Fibroblast of skin of right biceps (primary cell): ENCODE measurements at places on chromosomes 11 and 22.
A peak's percentile ranks its signal among the peaks of the same experiment; 100 is the strongest.

DNA sequence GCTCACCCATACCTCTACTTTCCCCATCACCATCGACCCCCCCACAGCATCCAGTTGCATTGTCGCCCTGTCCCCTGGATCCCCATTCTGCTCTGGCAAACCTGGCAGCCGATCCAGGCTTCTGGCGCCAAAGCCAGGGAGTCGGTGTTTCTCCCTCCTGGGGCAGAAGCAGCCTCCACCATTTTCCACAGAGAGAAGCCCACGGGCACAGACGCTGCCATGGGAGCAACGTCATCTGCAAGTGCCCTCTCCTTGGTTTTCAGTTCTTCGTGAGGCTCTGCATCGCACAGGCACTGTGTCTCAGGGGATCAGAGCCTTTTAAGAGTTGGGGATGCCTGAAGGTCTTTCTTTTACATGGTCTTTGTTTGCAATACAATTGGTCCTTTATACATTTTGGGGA lies 2.3 kb downstream of the YPEL4 start:
- no peak for DNase-seq

- DNase-seq = no peak
Measured at GRCh38 chr11:115886422-115886733, 382.2 kb upstream of the CADM1 start.

DNA sequence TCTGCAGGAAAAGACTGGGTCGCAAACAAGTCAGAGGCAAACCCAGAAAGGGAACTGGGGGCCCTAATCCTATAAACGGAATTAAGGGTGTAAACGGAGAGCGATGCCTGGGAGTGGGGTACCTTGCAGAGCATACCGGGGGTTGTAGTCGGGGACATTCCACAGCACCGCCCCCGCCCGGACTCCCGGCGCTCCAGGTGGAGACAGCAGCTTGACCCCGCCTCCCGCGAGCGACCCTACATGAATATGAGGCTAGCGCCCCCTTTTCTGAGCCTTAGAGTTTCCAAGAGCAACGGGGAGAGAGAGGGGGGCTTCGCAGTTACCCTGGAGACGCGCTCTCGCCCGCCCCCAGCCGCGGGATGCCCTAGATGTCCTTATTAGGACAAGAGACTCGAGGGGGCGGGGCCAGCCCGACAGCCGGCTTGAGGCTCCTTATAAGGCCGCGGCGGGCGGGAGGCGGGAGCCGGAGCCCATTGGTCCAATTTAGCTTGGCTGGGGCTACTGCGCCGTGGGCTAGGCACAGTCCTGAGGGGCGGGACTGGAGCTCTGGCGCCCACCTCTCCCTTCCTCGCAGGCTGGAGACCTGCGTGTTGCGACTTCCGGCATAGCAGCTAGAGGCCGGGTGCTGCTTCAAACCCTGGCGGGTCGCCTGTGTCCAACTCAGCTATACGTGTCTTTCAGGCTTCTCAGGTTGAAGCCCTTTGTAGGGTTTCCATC lies 980 bp upstream of the MUS81 start:
- peak; percentile 100 for DNase-seq

DNA sequence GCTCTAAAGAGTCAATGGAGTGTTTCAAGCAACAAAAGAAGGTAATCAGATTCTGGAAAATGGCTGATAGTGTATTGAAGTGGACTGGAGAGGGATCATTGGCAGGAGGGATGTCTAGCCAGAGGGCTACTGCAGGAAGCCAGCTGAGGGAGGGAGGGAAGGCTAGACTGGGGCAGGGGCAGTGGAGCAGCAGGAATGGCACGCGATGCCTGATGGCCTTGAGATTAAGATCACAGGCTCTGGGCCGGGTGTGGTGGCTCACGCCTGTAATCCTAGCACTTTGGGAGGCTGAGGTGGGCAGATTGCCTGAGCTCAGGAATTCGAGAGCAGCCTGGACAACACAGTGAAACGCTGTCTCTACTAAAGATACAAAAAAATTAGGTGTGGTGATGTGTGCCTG lies 47.5 kb upstream of the PRDM11 start:
- no peak for DNase-seq

- DNase-seq = peak; percentile 17
Measured at GRCh38 chr11:118658429-118659313, 20.8 kb downstream of the TREH start.

DNA sequence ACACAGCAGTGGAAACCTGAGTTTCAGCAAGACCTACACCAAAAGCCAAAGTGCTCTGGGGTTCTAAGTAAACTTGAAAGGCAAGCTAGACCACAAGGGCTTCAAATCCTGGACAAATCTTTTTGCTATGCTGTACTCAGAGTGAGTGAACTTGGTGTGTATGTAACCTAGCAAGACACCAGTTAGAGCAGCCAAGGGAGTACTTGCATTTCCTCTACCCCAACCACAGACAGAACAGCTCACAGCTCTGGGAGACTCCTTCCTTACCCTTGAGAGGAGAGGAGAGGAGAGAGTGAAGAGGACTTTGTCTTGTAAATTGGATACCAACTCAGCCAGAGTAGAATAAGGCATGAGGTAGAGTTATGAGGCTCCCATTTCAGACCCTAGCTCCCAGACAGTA lies 71.4 kb downstream of the CTSC start:
- DNase-seq = no peak

DNA sequence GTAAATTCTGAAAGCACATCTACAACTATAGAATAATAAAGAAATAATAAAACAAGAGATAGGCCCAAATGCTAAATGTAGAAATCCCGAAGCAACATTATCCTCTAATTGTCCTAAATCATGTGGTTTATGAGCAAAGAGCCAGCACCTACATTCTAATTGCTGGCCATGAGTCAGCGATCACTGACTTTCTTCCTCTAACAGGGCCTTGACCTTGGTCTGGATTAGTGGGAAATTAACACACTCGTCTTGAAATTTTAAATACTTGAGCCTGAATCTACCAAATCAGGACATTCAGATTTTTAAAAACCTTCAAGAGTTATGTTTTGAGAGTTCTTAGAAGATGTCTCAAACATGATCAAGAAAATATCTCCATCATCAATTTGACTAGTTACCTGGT lies 727.6 kb downstream of the METTL15 start:
- peak; percentile 76 for DNase-seq

DNA sequence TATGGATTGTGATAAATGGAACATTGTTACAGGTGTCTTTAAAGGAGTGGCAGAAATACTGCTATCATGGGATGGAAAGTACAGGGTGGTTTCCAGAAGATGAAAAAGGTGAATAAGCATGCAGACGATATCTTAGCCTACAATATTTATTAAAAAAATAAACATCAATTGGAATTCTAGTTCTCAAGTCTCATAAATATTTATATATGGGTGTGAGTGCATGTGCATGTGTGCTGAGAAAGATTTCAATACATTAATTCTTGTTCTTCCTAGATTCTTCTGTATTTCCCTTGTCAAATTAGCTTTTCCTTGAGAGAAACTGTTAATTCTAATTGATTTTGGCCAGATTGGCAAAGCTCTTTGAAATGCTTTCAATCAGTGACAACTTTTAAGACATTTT lies 618.2 kb downstream of the METTL15 start:
- no peak for DNase-seq

DNA sequence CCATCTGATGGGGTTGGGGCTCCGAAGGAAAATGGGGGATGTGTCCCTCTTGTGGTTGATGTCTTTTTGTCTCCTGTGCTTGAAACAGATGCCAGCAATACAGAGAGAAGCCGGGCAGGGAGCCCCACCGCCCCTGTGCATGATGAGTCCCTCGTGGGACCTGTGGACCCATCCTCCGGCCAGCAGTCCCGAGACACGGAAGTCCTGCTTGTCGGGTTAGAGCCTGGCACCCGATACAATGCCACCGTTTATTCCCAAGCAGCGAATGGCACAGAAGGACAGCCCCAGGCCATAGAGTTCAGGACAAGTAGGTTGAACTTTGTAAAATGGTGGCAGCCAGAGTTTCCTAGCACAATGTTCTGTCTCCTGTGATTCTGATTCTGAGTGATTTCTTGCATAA lies 91.7 kb upstream of the OR4B1 start:
- no peak for DNase-seq

GRCh38 chr22:26821854-26822253 lies 164.5 kb downstream of the MIAT start:
- DNase-seq = no peak

DNA sequence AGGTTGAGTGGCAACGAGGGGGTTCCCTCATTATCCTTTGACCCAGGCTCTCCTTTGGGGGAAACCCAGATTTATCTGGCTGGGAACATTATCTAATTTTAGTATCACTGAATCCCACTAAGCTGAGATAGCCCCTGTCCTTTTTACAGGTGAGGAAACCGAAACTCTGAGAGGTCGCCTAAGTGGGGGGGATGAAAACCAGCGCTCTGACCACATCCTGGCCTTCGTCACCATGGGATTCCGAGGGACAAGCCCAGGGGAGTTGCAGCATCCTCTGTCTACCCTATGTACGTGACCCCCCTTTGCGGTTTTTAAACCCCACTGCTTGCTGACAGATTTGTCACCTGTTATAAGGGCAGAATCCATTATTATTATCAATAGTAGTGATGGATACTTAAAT lies 61.0 kb downstream of the ISX start:
- DNase-seq = no peak

GRCh38 chr22:37390075-37390474 lies 37.2 kb downstream of the ELFN2 start:
- DNase-seq = no peak

- DNase-seq = no peak
Measured at GRCh38 chr11:30967579-30967978, 381.4 kb upstream of the MPPED2 start.

- no peak for DNase-seq
Measured at GRCh38 chr11:43119275-43119970, 192.4 kb upstream of the API5 start.
